HepG2 (cell line): ENCODE measurements at places on chromosomes 1 and 21.

- no peak for DNase-seq
Measured at GRCh38 chr1:156747742-156748669, 3.5 kb downstream of the HDGF start.

- no peak for DNase-seq
Measured at GRCh38 chr1:96707023-96707422, 14.6 kb upstream of the PTBP2 start.

- DNase-seq, result no peak
Measured at GRCh38 chr21:32181457-32181856, 97.4 kb downstream of the MIS18A start.

DNA sequence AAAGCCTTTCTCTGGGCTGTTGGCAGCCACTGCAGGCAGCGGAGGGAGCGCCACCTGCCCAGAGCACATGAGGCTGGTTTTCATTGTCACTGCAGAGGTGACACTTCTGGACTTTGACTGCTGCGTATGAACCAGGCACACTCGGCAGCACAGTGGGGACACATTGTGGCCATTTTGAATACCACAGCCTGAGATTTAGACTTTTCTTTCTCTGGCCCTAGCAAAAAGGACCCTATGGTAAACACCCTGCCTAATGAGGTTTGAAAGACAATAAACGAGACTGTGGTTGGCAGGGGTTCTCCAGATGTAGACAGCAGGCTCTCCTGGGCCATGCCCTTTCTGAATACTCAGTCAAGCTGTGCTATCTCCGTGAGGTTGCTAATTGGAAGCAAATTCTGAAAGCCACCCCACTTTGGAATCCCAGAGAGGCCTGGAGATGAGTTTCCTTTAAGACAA is 12.0 kb upstream of the KCNE2 start:
- DNase-seq, result peak; percentile 80

GRCh38 chr1:1470626-1471388 is 758 bp upstream of the ATAD3B start:
- no peak for DNase-seq

GRCh38 chr1:33725037-33725436 is 138.8 kb upstream of the HMGB4 start:
- DNase-seq, result no peak

GRCh38 chr1:110872745-110873720 is at the start of gene CD53:
Gene CD53, plus strand, starts transcription at chr1:110873148. Its CDS starts 18,261 bp downstream, at chr1:110891409.
- DNase-seq, result no peak

GRCh38 chr1:111399792-111400610 is 27.5 kb downstream of the OVGP1 start:
- peak; percentile 40 for DNase-seq

DNA sequence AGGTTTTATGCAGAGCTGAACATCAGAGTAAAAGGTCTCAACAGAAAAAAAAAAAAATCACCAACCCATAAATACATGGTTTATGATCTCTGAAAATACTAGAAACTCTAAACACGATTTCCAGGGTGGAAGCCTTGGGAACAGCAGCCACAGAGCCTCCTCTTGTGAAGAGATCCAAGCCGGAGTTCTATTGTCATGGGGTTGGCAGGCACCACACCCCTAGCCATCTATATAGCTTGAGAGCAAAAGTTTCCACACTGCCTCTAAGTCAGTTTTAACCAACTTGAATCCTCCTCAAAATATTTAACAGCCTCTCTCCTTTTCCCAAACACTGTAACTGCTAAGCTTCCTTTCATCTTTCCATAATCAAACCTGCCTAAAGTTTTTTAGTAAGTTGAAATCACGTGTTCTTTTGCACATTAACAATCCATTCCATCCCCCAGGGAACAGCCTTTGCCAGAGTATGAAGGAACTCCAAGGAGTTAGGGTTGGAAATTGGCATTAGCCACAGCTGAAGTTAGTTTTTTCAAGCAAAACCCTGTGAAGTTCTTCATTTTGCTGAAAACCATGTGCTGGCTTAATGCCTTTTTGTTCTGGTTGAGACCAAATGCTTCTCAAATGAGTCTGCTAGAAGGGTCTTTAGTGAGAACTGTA is 13.8 kb upstream of the SEC16B start:
- DNase-seq, result no peak
